ENCODE measurements at places on chromosomes 1 and 21.

- no peak for DNase-seq
These were observed 47.1 kb upstream of the ARHGAP29 start for GRCh38 chr1:94284476-94284875.

- DNase-seq, result no peak
These were observed 1.7 kb upstream of the NADK start for GRCh38 chr1:1779691-1780597.

GRCh38 chr1:39899611-39900538, 1.8 kb downstream of the MYCL start:
- no peak for DNase-seq

GRCh38 chr1:205172729-205173366, 38.7 kb downstream of the DSTYK start:
- peak; percentile 64 for DNase-seq

GRCh38 chr1:90707363-90707710, 9.8 kb downstream of the BARHL2 start:
- DNase-seq, result no peak

DNA sequence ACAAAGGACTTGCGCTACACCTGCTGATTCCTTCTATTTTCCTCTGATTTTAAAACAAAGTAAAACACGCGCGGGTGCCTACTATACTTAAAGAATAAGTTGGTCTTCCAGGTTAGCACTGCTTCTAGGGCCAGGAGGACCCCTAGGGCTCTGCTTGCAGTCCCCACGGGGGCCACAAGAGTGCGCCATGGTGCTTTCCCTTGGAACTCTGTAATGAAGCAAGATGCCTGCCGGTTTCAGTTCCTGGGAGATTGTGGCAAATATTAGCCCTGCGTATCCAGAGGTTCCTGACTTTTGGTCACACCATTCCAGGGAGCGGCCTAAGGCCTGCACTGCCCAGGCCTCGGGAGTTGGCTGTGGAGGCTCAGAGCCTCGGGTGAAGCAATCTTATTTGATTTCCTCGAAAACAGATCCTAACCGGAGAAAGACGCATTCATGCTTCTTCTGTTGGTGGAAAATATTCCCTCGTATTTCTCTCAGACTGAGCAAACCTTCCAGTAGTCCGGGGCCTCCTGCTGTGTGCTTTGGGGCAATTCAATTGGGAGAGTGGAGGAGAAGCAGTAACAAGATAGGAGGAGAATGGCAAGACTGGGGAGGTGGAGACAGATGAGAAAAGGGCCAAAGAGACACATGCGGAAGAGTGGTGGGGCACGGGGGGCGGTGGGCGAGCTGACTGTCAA, 25.3 kb downstream of the ADAM30 start:
- peak; percentile 43 for DNase-seq

- DNase-seq, result no peak
These were observed 71.4 kb downstream of the CD247 start for GRCh38 chr1:167446966-167447365.

DNA sequence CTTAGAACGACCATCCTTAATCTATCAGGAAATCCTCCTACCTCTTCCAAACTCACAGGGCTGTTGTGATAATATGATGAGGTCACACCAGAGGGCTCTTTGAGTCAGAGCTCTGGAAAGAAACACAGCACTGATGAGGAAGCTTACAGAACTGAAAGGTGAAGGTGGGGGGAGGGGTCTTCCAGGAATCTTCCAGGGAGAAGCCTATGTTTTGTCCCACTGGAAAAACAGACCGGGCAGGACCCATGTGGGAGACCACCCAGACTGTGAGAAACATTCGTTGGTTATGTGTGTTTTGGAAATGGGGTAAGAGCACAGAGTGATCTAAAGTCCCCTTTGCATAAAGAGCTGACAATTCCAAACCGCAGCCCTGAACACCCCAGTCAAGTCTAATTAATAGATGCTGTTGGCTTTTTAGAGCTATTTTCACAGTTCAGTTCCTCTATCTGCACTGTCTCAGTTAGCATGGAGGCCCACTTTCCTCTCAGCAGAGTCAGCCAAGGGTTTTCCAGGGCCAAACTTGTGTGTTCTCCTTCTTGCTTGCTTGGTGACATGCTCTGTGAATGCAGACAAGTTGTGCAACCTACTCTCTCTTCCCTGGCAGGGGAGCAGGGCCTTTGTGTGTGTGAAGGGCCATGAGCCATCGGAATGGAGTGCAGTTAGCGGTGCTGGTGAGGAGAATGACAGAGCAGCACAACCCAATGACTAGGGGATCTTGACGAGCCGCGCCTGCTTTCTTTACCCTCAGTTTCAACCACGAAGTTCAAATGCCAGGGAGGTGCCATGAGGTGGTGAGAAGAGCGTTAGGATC, 12.3 kb downstream of the PHLDA3 start:
- peak; percentile 61 for DNase-seq

- no peak for DNase-seq
These were observed 7.4 kb downstream of the WNT3A start for GRCh38 chr1:228013935-228014930.

GRCh38 chr1:30685796-30686165, 37.6 kb downstream of the MATN1 start:
- no peak for DNase-seq

- no peak for DNase-seq
These were observed 31.9 kb downstream of the MTARC1 start for GRCh38 chr1:220818421-220819173.

DNA sequence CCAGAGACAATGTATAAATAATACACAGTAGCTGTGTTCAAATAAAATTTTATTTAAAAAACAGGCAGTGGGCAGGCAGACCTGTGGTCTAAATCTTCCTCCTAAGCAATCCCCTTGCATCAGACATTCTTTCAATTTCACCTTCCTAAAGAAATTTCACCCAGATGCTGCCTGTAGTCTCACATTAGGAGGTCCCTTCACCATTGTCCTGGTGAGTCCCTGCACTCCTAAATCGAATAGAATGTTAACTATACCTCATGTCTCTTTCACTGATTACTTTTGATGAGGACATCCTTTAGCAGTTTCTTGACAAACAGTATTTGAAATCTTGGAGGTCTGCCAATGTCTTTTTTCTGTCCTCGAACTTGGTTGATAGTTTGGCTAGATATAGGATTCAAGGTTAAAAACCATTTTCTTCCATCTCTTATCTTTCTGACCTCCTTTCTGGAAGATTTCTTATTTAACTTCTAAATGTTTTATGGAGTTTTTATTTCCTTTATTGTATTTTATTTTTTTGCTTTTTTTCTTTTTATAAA, 77.5 kb downstream of the LPGAT1 start:
- no peak for DNase-seq

- no peak for DNase-seq
These were observed 97.4 kb upstream of the DUSP10 start for GRCh38 chr1:221839321-221839720.

DNA sequence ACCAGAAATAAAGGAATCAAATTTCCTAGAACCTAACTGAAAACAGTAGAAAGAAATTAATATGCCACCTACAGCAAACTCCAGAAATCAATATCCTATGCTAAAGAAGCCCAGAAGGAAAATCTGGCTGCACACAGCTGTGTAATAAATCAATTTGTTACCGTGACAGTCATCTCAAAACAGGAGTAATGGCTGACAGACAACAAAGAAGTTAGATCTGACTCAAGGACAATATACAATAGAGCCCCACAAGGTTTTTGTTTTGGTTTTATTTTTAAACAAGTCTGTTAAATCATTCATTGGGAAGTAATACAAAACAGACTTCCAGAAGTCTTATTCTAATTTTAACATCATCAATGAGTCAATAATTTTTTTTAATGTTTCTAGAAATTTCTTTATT, 168.4 kb downstream of the RERE start:
- no peak for DNase-seq

- no peak for DNase-seq
These were observed 15.6 kb downstream of the TPM3 start for GRCh38 chr1:154176337-154176736.

- no peak for DNase-seq
These were observed 3.1 kb downstream of the ILDR2 start for GRCh38 chr1:166972193-166972592.

- DNase-seq, result no peak
These were observed 1.6 kb downstream of the ADAM15 start for GRCh38 chr1:155052439-155053395.

- no peak for DNase-seq
These were observed 495.1 kb downstream of the SETD4 start for GRCh38 chr21:35565204-35565611.

GRCh38 chr21:14075346-14076142, 135.2 kb downstream of the LIPI start:
- no peak for DNase-seq

GRCh38 chr1:150148837-150149270, 862 bp upstream of the PLEKHO1 start:
- DNase-seq, result no peak

- DNase-seq, result no peak
These were observed 3.6 kb downstream of the CR1L start for GRCh38 chr1:207648334-207649209.

- no peak for DNase-seq
These were observed 418.5 kb upstream of the ESRRG start for GRCh38 chr1:217141711-217142110.

GRCh38 chr1:87154384-87154783, 174.3 kb upstream of the LMO4 start:
- DNase-seq, result no peak

GRCh38 chr1:234698686-234699085, 88.7 kb upstream of the IRF2BP2 start:
- DNase-seq, result no peak

GRCh38 chr1:236336084-236336483, 54.3 kb upstream of the ERO1B start:
- no peak for DNase-seq

- no peak for DNase-seq
These were observed 9.6 kb upstream of the SMYD2 start for GRCh38 chr1:214271174-214271858.

DNA sequence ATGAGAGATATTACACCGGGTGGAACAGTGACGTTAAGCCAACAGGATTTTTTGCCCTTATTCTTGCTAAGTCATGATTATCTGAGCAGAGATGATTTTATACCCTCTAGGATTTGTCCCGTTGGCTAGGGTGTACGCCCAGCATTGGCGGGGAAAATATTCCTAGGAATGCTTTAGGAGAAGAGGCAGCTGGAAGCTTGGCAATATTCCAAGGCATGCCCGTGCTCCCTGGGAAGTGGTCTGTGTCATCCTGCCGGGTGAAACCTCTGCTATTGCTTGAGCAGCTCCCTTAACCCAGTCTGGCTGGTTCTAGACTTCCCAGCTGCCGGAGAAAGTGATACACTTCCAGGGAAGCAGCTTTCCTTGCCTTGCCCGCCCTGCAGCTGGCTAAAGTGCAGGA, 16.2 kb downstream of the CHRNB2 start:
- no peak for DNase-seq

- DNase-seq, result no peak
These were observed 9.4 kb downstream of the USP16 start for GRCh38 chr21:29033871-29034270.

DNA sequence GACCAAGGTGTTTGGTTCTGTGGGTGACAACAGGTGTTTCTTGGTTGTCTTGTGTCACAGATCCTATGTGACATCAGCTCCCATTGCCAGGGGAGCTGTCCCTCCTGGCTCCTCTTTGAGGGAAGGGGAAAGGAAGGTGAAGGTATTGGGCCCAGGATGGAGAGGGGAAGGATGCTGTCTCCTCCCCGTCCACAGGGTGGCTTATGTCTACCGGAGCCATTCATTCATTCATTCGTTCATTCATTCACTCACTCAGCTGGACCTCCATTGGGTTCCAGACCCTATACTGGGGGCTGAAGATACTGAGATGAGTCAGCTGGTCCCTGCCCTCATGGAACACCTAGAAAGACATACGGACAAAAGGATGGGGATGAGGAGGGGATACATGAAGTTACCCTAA, 38.9 kb downstream of the EPHB2 start:
- no peak for DNase-seq
